ENCODE measurements at places on chromosomes 7 and 10. TPM values are rescaled to one million over a fixed set of nuclear protein-coding genes. Genes with fewer than 3 reads are reported as not detected.

CLEC5A gene
- not detected for total RNA-seq

ADGRA1 gene
- total RNA-seq, result not detected

PRR15 gene
- total RNA-seq, result 14.0 TPM

CTAGE6 gene
- total RNA-seq, result 0.06 TPM

FAM13C gene
- total RNA-seq, result not detected

BLNK gene
- 0.12 TPM for total RNA-seq

TET1 gene
- 0.52 TPM for total RNA-seq

IL6 gene
- 40.4 TPM for total RNA-seq

HPSE2 gene
- total RNA-seq, result not detected

ANKRD30A gene
- not detected for total RNA-seq

CALML3 gene
- not detected for total RNA-seq

DNA sequence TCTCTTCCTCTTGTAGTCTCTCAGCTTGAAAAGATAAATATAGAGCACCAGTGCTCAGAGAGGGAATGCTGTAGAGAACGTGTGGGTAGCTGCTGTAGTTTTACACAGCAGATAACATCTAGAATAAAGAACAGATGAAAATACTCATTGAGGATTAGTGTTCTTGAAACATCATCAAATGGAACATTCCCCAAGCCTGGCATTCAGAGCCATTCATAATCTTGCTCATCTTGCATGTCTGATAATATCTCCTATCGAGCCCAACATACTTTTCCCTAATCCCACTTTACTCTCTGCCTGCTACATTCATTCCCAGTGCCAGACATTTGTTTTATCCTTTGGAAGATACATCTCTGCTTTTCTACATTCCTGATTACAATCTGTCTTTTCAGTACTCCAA is 35.2 kb downstream of the MCU start:
- no peak for DNase-seq

- DNase-seq, result no peak
These were observed 15.2 kb upstream of the EGR2 start for GRCh38 chr10:62831346-62831745.

DNA sequence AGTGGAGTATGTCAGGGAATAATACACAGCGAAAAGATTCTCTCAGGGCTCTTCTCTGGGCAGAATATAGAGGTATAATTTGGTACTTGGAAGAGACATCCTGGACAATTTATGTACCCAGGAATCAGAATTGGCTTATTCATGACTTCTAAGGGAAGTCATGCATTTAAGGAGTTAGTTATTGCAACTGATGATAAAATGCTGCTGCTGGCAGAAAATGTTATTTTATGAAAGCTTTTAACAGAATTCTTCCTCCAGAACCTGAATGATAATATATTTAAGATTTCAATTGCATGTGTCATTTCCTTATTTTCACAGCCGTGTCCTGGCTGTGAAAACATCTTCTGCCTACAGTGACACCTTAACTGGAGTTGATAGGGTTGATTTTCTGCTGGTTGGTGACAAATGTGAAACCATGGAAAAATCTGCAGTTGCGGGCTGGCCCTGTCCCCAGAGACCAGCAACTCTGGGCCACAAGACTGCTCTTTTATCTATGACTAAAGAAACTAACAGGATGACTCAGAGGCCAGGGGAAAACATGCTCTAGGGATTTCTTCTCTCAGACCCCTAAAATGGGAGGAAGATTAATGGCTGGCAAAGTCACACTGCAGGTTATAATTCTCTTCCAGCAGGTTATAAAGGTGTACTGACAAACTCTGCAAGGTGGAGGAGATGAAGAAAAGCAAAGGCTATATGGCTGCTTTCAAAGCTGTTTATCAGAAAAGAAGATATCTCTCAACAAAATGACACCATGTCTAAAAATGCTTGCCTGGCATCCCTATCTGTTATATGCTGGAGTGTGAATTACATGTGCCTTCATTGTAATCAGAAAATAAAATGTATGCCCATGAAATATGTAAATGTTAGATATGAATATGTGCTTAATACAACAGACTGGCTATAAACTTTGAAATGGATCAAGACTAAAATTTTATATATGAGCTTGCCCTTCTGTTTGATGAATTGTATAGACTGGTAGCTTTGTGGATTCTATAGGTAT is 12.1 kb upstream of the TRUB1 start:
- DNase-seq, result no peak

DNA sequence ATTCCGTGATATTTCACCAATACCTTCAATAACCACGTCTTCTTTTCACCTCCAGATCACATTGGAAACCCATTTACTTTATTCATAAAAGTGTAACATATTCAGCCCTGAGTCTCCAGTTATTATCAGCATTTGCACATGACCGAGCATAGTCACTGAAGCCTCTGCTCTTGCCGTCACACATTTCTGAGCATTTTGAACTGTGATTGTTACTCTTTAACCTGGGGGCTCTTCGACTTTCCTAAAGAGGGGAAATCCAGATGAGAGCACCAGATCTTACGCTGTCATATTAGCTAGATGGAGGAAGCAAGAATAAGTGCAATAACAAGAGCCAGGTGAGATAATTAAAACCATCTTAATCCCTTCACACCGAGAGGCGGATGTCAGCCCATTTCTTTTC is 260.0 kb upstream of the NRP1 start:
- peak; percentile 74 for DNase-seq

- no peak for DNase-seq
These were observed 4.8 kb upstream of the DNAAF5 start for GRCh38 chr7:721619-722248.

DNA sequence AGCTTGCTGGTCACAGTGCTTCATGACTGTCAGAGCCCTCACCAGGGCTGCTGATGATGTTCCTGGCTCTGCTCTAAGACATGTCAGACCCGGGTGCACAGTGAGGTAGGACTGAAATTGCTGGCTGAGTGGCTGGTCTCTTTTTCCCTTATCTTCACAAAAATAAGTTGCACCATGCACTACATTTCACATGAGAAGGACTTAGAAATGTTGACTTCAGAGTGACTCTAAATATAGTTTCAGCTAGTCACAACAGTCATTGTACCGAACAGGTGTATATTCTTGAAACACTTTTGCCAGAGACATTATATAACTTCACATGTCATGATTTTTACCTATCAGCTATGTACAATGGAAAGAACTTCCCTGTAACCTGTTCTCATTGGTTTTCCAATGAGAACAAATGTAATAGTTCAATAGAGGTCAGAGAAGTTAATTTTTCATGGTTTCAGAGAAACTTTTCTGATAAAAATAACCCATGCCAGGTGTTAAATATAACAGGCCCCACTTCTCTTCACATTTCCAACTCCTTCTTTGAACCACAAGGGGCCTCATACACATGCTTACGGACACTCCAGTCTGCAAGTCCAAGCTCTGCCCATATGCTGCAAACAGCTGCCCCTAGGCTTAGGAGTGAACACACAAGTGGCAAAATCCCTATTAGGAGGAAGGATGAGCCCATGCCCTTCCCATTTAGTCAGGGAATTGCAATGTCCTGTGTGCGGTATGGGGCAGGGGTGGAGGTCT is 115.6 kb downstream of the CDK6 start:
- DNase-seq, result no peak

GRCh38 chr7:77425101-77426051 is 9.2 kb upstream of the GSAP start:
- no peak for DNase-seq

GRCh38 chr10:87860156-87860795 is 3.1 kb downstream of the KLLN start:
- no peak for DNase-seq

- DNase-seq, result no peak
These were observed 5.5 kb downstream of the AFAP1L2 start for GRCh38 chr10:114398587-114399331.

- peak; percentile 53 for DNase-seq
These were observed 179.8 kb upstream of the CSTF2T start for GRCh38 chr10:51879238-51879637.

DNA sequence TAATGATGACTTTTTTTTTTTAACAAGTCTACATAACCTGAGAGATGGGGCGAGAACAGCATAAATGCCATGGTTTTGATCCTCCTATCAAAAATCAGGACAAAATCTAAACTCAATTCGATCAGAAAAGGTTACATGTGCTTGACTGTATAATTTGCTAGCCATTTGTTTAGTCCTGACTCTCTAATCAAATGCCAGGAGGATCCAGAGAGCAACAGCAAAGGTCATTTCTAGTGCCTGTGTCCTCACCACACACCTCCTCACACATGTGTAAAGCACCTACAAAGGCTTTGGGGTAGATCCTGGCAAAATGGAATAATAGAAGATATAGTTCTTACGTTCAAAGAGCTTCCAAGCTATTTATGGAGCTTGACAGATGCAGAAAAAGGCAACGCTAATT is 11.0 kb upstream of the FAS start:
- DNase-seq, result no peak

- no peak for DNase-seq
These were observed 72.9 kb upstream of the PODXL start for GRCh38 chr7:131629217-131629882.

DNA sequence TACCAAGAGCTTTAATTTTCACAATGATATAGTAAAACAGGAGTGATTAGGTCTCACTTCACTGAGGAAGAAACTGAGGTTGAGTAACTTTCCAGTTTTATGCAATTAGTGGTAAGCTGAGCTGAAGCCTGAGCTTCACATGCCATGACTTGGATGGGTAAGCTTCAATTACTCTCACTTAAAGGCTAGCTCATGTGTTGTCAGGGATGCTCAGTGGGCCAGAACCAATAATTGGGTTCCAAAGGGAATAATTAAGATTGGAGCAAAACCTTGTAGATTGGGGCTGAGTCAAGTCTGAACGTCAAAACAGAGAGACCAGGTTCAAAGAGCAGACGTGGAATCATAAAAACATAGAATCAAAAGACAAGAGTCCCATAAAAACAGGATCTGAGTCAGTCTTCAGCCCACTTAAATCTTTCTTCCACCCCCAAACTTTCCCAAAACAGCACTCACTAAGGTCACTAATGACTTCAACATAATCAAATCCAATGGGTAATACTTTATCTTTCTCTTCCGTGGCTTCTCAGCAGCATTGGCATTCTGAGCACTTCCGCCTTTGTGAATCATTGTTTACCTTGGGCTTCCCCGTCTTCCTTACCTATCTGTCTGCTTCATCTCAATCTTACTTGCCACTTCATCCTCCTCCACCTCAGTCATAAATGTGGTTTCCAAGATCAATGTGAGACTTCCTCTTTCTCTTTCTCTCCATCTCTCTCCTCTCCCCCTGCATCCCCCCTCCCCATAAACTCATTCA is 23.0 kb upstream of the EGFR start:
- peak; percentile 94 for DNase-seq

- DNase-seq, result no peak
These were observed 684.5 kb downstream of the GATA3 start for GRCh38 chr10:8738987-8739386.

DNA sequence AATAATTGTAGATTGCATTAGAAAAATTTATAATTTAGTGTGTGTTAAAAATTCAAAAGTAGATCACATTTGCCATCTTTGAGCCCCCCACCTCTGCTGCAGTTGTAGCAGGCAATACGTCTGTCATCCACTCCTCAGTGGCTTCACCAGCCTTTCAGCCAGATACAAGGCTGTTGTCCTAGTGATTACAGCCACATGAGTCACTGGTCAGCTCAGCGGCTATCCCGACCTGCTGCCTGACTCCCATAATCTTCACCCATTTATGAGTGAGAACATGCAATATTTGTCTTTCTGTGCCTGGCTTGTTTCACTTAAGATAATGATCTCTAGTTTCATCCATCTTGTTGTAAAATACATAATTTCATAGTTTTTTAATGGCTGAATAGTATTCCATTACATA is 9.2 kb downstream of the OR2A5 start:
- DNase-seq, result peak; percentile 6

Data from epithelial cell of proximal tubule (primary cell).